ENCODE measurements at places on chromosomes 6 and 20. TPM values are rescaled to one million over a fixed set of nuclear protein-coding genes. Genes with fewer than 3 reads are reported as not detected.

MYT1 gene
- total RNA-seq, result not detected

INSM1 gene
- total RNA-seq, result 1.4 TPM

FAM83B gene
- total RNA-seq, result 36.6 TPM

C2 gene
- total RNA-seq, result 24.8 TPM

TBXT gene
- not detected for total RNA-seq

CBLN4 gene
- total RNA-seq, result not detected

- H3K36me3 ChIP-seq, result no peaks in the 10 kb centered on the region
- H3K27ac ChIP-seq, result no peak overlapping the region
- no peaks in the 10 kb centered on the region for H3K4me1 ChIP-seq
- H3K27me3 ChIP-seq, result no peaks in the 10 kb centered on the region
These were observed 16.1 kb downstream of the BPIFB1 start for GRCh38 chr20:33299111-33299603.

- no peak for DNase-seq
- no peaks in the 10 kb centered on the region for H3K27me3 ChIP-seq
- no peaks in the 10 kb centered on the region for H3K4me1 ChIP-seq
- H3K36me3 ChIP-seq, result no peaks in the 10 kb centered on the region
- no peak overlapping the region for H3K27ac ChIP-seq
These were observed 5.5 kb downstream of the DTNBP1 start for GRCh38 chr6:15657290-15657689.

DNA sequence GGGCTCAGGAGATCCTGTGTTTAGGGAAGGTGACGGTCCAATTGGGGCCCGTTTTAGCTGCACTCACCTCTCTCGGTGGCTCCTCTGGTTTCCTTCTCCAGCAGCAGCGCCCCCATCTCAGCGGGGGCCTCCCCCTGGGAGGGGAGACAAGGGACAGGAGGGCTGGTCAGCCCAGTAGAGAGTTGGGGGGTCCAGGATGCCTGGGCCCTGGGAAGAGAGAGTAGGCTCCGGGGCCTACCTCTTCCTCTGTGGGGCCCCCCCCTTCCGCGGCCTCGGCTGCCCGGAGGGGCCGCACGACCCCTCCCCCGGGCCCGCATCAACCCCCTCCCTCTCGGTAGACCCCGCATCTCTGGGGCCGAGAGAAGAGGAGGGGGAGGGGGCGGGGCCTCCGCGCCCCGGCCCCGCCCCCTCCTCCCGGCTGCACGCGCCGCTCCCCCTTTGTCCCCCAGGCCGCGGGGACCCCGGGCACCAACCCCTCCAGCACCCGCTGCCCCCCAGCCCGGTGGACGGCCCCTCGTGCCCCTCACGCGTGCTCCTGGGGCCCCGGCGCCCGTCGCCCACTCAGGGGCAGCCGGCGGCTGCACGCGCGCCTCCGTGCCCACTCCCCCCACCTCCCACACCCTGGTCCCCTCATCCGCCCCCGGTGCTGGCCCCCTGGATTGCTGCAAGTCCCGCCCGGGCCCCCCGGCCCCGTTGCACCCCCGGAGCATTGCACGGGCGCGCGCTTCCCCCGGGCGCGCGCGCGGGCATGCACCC is 464 bp downstream of the EHMT2 start:
- H3K36me3 ChIP-seq, result peaks cover 35% of the 10 kb centered on the region
- no peaks in the 10 kb centered on the region for H3K27me3 ChIP-seq
- DNase-seq, result no peak
- H3K4me3 ChIP-seq, result peak overlapping the region; percentile 88
- peaks cover 15% of the 10 kb centered on the region for H3K4me1 ChIP-seq
- peak overlapping the region; percentile 82 for H3K27ac ChIP-seq

DNA sequence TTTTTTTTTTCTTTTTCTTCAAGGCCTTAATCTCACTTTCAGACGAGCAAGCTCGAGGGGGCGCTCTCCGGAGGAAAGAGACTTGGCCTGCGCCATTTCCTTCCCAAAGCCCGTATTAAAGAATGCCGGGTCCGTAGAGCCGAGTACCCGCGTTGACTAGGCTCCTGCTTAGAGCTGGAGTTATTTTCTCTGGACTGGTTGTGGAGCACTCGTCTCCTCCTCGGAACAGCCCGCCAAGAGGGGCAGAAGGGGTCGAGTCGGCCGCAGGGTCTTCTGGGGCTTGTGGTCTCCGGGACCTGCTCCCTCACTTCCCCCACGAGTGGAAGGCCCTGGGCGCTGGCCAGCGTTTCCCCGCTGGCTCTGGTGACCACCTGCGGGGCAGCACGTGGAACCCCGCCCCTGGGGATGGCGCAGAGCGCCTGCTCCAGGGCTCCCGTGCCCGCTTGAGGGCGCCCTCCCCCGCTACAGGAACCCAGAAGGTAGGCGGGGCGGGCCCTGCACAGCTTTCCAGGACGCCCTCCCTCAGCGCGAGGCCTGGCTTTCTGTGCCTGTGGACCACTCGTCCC is 2.7 kb upstream of the MEI4 start:
- no peaks in the 10 kb centered on the region for H3K27me3 ChIP-seq
- H3K4me1 ChIP-seq, result no peaks in the 10 kb centered on the region
- no peaks in the 10 kb centered on the region for H3K36me3 ChIP-seq
- H3K27ac ChIP-seq, result no peak overlapping the region
- no peak overlapping the region for H3K4me3 ChIP-seq
- no peak for DNase-seq

- H3K27ac ChIP-seq, result no peak overlapping the region
- H3K27me3 ChIP-seq, result no peaks in the 10 kb centered on the region
- H3K36me3 ChIP-seq, result no peaks in the 10 kb centered on the region
- no peak for DNase-seq
- no peak overlapping the region for H3K4me3 ChIP-seq
- H3K4me1 ChIP-seq, result no peaks in the 10 kb centered on the region
These were observed 18.4 kb upstream of the RAMACL start for GRCh38 chr6:166604911-166605310.

- peaks cover 49% of the 10 kb centered on the region for H3K36me3 ChIP-seq
- H3K27me3 ChIP-seq, result no peaks in the 10 kb centered on the region
- no peaks in the 10 kb centered on the region for H3K4me1 ChIP-seq
- peak overlapping the region; percentile 76 for H3K27ac ChIP-seq
These were observed 3.5 kb downstream of the PIGT start for GRCh38 chr20:45419188-45420091.

- H3K27me3 ChIP-seq, result no peaks in the 10 kb centered on the region
- no peak overlapping the region for H3K4me3 ChIP-seq
These were observed 104.5 kb downstream of the CD24 start for GRCh38 chr6:106870069-106870468.

GRCh38 chr20:8073024-8073832 is 53.7 kb upstream of the TMX4 start:
- no peaks in the 10 kb centered on the region for H3K27me3 ChIP-seq
- no peaks in the 10 kb centered on the region for H3K36me3 ChIP-seq
- DNase-seq, result no peak
- no peak overlapping the region for H3K4me3 ChIP-seq
- no peak overlapping the region for H3K27ac ChIP-seq
- H3K4me1 ChIP-seq, result no peaks in the 10 kb centered on the region

GRCh38 chr6:3630258-3630835 is 121.2 kb downstream of the PXDC1 start:
- H3K27ac ChIP-seq, result no peak overlapping the region
- H3K4me3 ChIP-seq, result no peak overlapping the region
- H3K36me3 ChIP-seq, result no peaks in the 10 kb centered on the region
- no peak for DNase-seq

GRCh38 chr20:6714279-6714711 is 53.2 kb upstream of the BMP2 start:
- H3K27ac ChIP-seq, result no peak overlapping the region
- H3K4me1 ChIP-seq, result no peaks in the 10 kb centered on the region
- H3K36me3 ChIP-seq, result no peaks in the 10 kb centered on the region
- DNase-seq, result peak; percentile 88
- H3K27me3 ChIP-seq, result no peaks in the 10 kb centered on the region
- H3K4me3 ChIP-seq, result no peak overlapping the region

DNA sequence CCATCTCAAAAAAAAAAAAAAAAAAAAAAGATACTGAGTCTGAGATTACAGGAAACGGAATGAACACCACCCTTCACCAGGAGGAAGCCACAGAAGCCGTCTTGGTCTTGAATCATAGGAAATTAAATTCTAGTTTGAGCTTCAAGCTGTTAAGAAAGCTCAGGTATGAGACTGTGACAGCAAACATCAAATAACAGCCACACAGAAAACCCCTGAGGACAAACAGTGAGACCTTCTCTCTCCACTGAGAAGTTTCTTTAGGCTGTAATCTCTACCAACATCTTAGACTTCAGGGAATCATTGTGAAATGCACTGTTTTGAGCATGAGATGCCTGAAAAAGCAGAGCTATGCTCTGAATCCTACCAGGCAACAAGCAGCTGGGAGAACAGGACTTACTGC is 30.8 kb downstream of the PDE10A start:
- H3K27me3 ChIP-seq, result no peaks in the 10 kb centered on the region
- no peak for DNase-seq
- no peak overlapping the region for H3K27ac ChIP-seq
- no peak overlapping the region for H3K4me3 ChIP-seq
- no peaks in the 10 kb centered on the region for H3K36me3 ChIP-seq

GRCh38 chr20:23657202-23657601 is 19.4 kb upstream of the CST3 start:
- no peaks in the 10 kb centered on the region for H3K36me3 ChIP-seq
- DNase-seq, result no peak
- H3K4me1 ChIP-seq, result peaks cover 3% of the 10 kb centered on the region
- H3K27me3 ChIP-seq, result no peaks in the 10 kb centered on the region

GRCh38 chr20:770691-771090 is 2.4 kb upstream of the SLC52A3 start:
- no peak overlapping the region for H3K27ac ChIP-seq
- no peaks in the 10 kb centered on the region for H3K4me1 ChIP-seq
- DNase-seq, result no peak
- H3K27me3 ChIP-seq, result no peaks in the 10 kb centered on the region
- H3K36me3 ChIP-seq, result no peaks in the 10 kb centered on the region

- no peaks in the 10 kb centered on the region for H3K27me3 ChIP-seq
- DNase-seq, result no peak
- H3K27ac ChIP-seq, result no peak overlapping the region
- no peaks in the 10 kb centered on the region for H3K36me3 ChIP-seq
- no peak overlapping the region for H3K4me3 ChIP-seq
These were observed 260.6 kb downstream of the PRL start for GRCh38 chr6:22036275-22036674.

DNA sequence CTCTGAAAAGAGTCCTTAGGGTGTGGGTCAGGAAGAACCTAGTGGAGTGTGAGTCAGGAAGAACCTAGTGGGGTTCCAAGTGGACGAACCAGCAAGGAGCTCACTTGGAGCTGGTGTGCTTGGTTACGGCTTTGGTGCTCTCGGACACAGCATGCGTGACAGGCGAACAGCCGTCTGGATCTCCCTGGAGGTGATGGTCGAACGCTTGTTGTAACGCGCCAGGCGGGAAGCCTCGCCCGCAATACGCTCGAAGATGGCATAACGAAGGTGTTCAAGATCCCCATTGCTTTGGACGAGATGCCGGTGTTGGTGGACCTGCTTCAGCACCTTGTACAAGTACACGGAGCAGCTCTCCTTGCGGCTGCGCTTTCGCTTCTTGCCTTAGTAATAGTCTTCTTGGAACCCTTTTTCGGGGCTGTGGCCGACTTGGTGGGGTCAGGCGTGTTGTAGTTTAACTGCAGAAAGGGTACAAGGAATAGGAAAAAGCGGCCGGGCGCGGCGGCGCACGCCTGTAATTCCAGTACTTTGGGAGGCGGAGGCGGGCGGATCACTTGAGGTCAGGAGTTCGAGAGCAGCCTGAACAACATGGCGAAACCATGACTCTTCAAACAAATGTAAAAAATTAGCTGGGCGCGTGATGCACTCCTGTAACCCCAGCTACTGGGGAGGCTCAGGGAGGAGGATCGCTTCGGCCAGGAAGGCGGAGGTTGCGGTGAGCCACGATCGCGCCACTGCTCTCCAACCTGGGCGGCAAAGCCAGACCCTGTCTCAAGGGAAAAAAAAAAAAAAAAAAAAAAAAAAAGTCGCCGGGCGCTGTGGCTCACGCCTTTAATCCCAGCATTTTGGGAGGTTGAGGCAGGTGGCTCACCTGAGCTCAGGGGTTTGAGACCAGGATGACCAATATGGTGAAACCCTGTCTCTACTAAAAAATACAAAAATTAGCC is 48.0 kb downstream of the OR2B2 start:
- no peaks in the 10 kb centered on the region for H3K4me1 ChIP-seq
- H3K4me3 ChIP-seq, result peak overlapping the region; percentile 56
- H3K36me3 ChIP-seq, result no peaks in the 10 kb centered on the region
- peak; percentile 54 for DNase-seq

- no peaks in the 10 kb centered on the region for H3K27me3 ChIP-seq
- peaks cover 23% of the 10 kb centered on the region for H3K4me1 ChIP-seq
- H3K36me3 ChIP-seq, result no peaks in the 10 kb centered on the region
- H3K4me3 ChIP-seq, result no peak overlapping the region
- H3K27ac ChIP-seq, result no peak overlapping the region
These were observed 56.5 kb downstream of the HIVEP2 start for GRCh38 chr6:142888456-142888855.

Data from Peyer's patch (tissue), 4 donors.